Activated naive CD4-positive, alpha-beta T cell (primary cell): ENCODE measurements at places on chromosomes 6 and 20.

GRCh38 chr20:23290761-23291574 is 59.6 kb upstream of the NXT1 start:
- no peak for DNase-seq

DNA sequence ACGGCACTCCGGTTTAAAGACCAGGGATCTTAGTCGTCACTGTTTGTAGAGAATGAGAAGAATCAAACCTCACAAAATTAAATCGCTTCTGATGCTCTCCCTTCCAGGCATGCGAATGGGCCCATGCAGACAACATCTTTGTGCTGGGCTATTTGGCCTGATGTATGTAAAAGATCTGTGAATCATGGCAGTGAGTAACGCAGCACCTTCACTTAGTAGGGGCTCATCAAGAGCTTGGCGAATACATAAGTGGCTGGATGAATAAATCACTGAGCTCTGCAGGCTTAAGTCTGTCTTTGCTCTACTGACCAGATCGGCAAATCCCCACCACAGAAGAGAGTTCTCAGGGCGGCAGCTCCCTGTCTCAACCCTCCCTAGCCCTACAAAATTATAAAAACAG is 44.8 kb upstream of the AFDN start:
- no peak for DNase-seq

DNA sequence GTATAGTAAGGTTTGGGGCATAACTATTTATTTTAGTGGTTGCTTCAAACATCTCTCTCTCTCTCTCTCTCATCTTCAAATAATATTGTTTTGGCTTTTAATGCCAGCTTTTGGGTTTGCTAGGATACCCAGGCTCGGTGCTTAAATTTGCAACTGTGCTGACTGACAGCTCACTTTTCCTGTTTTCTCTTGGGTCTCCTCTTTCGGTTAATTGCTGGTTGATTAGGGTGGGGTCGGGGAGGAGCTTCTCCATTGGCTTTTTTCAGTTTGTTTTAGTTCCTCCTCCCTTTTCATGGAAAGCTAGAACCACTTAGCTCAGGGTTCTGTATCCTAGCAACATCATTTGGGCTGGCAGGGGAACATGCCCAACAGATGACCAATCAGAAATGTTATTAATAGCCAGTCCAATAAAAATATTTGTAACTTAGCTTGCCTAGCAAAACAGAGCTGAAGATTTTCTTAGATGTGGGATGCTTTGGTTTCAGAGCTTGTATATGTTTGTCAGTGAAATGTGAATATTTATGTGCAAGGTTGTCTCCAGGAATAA is 11.3 kb downstream of the TFAP2B start:
- no peak for DNase-seq

DNA sequence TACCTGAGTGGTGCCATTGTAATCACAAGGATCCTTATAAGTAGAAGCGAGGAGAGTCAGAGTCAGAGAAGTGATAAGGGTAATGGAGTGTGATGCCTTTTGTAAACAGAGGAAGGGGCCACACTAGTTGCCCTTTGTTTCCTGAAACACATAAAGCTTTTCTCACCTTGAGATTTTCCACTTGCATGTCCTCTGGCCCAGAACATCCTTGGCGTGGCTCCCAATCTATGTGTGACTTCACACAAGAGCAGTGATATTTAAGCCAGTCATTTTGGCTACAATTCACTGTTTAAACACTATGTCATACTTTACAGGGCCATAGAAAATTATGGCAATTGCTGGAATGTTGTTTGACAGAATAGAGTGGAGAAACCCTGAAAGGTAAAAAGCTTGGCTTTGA is 121.2 kb upstream of the BTN3A2 start:
- no peak for DNase-seq

GRCh38 chr20:8608470-8608869 is 460.4 kb upstream of the PLCB4 start:
- DNase-seq, result no peak

DNA sequence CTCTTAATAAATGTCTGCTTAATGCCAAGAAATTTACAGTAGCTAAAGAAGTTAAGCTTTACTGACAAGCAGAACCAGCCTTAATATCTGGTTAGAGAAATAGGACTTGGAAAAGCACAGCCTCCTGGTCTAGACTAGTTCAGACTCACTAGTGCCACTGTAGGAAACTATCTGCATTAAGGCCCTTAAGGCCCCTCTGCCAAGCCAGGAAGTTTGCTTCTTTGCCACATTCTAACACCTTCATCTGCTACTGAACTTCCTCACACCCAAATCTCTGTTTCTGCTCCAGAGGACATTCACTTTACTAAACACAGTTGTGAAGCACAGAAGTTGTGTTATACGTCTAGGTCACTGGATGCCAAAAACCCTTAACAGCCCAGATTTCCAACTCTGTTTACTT is 302.8 kb downstream of the BTBD9 start:
- DNase-seq, result no peak

- DNase-seq, result no peak
These were observed 44.1 kb downstream of the SESN1 start for GRCh38 chr6:109050447-109051102.

DNA sequence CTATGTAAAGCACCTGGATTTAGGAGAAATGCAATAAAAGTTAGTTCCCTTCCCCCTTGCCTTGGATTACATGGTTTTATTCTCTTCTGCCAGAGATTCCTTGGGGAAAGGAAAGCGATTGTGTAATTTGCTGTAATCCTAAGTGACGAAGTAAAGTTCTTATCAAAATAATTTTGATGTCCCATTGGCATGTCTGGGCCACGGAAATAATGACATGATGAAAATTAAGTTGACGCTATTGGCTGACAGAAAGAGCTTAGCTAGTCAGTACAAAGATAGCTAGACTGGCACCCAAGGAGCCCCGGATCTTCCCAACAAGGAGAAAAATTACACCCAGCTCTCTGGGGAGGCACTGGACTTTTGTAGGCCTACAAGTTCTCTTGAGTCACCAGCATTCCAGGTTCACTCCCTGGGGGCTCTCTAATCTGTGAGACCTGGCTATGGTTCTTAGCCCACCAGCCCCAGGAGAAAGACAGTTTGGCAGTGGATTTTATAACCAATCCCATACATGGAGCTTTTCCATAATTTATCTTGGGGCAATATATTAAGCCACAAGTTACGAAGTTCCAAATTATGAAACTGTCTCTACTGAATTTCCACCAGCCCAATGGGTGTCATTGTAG is 59.9 kb downstream of the FOXA2 start:
- DNase-seq, result no peak

- DNase-seq, result no peak
These were observed 1.3 kb downstream of the LSM14B start for GRCh38 chr20:62123450-62124118.
